ENCODE measurements at places on chromosomes 1 and 21. TPM values are rescaled to one million over a fixed set of nuclear protein-coding genes. Genes with fewer than 3 reads are reported as not detected.

UBE4B gene
- total RNA-seq: 14.8 TPM

KRTAP21-2 gene
- total RNA-seq: not detected

ADAMTS5 gene
- total RNA-seq: not detected

RGS7 gene
- total RNA-seq: not detected

KRTAP10-2 gene
- not detected for total RNA-seq

LORICRIN gene
- not detected for total RNA-seq

SNX7 gene
- 24.6 TPM for total RNA-seq

PIK3R3 gene
- 1.1 TPM for total RNA-seq

BTBD8 gene
- total RNA-seq: 1.1 TPM

IFT25 gene
- 49.2 TPM for total RNA-seq

RGS13 gene
- total RNA-seq: not detected

UBL4B gene
- not detected for total RNA-seq

DNASE2B gene
- not detected for total RNA-seq

UBE2G2 gene
- 34.1 TPM for total RNA-seq

SF3B4 gene
- 128 TPM for total RNA-seq

PLA2G2A gene
- not detected for total RNA-seq

SLC5A3 gene
- total RNA-seq: 2.9 TPM

PHC2 gene
- 94.9 TPM for total RNA-seq

EPHA10 gene
- total RNA-seq: 0.87 TPM

CFAP107 gene
- total RNA-seq: not detected

NR5A2 gene
- 3.6 TPM for total RNA-seq

LRRC3 gene
- total RNA-seq: 2.4 TPM

NBPF26 gene
- 5.1 TPM for total RNA-seq

NBPF12 gene
- 5.8 TPM for total RNA-seq

DENND2D gene
- 1.6 TPM for total RNA-seq

INSRR gene
- not detected for total RNA-seq

FCMR gene
- total RNA-seq: 4.8 TPM

FMO2 gene
- total RNA-seq: not detected

CD5L gene
- total RNA-seq: not detected

SLFNL1 gene
- not detected for total RNA-seq
